ENCODE measurements at places on chromosomes 4 and X.

DNA sequence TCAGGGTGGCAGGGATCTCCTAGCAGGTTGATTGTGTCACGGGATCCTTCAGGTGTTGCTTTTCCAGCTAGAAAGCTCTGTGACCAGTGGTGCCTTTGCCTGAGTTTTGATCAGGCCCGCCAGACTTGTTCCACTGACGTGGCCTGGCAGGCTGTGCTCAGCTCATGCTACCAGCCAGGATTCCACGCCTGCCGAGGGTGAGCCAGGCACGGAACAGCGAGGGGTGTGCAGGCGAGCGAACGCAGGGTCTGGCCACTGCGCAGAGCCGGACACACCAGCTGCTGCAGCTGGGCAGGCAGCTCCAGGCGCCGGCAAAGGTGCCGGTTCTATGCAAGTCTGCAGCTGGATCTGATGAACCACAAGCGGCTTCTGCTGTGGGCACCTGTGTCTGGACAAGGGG, 17.1 kb upstream of the SAT1 start:
- H3K27me3 ChIP-seq: no peaks in the 10 kb centered on the region
- H3K27ac ChIP-seq: no peak overlapping the region

DNA sequence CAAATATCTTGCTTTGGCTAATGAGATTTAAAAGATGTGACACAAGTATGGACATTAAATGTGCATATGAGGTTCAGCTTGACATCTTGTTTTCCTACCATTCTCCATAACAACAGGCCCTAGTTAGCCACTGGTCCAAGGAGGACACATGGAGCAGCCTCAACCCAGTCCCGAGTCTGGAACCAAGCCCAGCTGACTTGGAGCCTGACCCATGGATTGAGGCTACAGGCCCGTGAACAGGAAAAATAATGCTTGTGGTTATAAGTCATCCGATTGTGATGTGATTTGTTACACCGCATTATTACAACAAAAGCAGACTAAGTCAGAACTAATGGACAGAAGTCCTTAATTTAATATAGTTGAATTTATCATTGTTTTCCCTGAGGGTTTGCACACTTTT, 123.2 kb upstream of the BANK1 start:
- no peaks in the 10 kb centered on the region for H3K4me1 ChIP-seq
- no peaks in the 10 kb centered on the region for H3K27me3 ChIP-seq
- DNase-seq: no peak
- H3K4me3 ChIP-seq: no peak overlapping the region
- no peaks in the 10 kb centered on the region for H3K36me3 ChIP-seq
- no peak overlapping the region for H3K27ac ChIP-seq

DNA sequence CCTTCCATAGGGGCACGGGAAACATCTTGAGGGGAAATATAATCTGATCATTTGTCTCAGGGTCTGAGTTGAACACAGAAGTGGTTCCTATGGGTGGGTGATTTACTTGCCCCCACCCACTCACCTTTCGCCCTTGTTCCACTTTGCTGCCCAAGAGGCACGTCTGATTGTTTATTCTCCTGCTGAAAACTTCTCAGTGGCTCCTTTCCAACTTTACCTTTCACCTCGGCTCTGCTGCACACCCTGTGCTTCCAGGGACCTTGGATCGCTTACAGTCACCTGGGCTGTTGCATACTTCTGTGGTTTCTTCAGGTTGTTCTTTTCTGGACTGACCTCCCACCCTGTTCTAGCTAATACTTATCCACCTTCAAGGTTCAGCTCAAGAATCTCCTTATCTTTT, 213.4 kb upstream of the JADE1 start:
- DNase-seq: no peak
- no peak overlapping the region for H3K4me3 ChIP-seq
- no peak overlapping the region for H3K27ac ChIP-seq

- DNase-seq: no peak
- peaks cover 17% of the 10 kb centered on the region for H3K4me1 ChIP-seq
- no peak overlapping the region for H3K27ac ChIP-seq
- H3K27me3 ChIP-seq: no peaks in the 10 kb centered on the region
- H3K36me3 ChIP-seq: peaks cover 6% of the 10 kb centered on the region
- H3K4me3 ChIP-seq: no peak overlapping the region
These were observed 19.4 kb downstream of the SH3TC1 start for GRCh38 chr4:8218371-8219031.
